ENCODE measurements at places on chromosomes 3 and 15.

GRCh38 chr3:50559702-50560101, 7.8 kb downstream of the C3orf18 start:
- DNase-seq, result no peak

DNA sequence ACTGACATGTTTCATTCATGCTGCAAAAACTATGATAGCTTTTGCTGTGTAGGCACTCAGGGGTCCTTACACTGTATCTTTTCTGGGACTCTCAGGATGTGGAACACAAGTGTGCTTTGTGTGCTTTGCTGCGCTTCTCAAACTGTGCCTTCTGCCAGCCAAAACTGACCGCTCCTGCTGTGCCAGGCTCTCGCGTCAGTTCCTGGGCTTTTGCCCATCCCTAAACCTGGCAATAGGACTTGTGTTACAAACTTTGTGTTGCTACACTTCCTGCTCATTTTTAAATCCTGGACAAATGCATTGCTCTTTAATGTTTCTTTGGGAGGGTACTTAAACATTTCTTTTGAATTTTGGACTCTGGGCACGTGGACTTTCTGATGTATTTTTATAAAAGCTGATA, 60.3 kb downstream of the DIPK2A start:
- no peak for DNase-seq

- DNase-seq, result no peak
Observed at GRCh38 chr3:193831495-193832455, 238.8 kb downstream of the OPA1 start.

DNA sequence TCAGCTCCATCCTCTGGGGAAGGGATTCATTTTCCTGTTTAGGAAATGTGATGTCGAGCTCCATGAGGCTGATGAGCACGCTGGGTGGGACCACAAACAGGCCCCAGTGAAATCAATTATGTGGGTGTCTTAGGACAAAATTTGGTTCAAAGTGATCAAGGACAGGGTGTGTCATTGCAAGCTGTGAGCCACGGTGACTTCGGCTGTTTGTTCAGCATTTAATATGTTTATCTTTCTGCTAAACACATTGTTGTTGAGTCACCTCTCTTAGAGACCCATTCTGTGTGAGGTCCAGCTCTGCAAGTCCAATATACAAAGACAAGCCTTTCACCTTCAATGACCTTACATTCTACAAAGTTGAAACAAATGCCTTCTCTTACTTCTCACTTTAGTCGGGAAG, 41.3 kb downstream of the SSR3 start:
- DNase-seq, result no peak

DNA sequence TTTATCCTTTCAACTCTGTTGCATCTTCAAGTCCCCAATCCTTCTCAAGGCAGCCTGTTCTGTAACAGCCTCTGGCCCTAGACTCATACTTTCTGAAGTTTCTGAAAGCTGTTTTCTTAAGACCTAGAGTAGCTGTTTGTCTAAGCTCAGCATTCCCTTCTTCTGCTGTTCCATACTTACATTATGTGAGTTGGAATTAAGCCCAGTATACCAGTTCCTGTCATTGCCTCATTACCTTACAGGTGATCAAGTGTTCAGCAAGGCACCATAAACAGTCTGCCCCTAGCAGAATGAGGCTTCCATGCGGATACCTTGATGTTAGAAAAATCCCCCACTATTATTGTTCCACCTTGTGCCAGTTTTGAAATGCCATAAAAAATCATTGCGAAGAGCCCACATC, 180.6 kb downstream of the PLCL2 start:
- DNase-seq, result no peak

DNA sequence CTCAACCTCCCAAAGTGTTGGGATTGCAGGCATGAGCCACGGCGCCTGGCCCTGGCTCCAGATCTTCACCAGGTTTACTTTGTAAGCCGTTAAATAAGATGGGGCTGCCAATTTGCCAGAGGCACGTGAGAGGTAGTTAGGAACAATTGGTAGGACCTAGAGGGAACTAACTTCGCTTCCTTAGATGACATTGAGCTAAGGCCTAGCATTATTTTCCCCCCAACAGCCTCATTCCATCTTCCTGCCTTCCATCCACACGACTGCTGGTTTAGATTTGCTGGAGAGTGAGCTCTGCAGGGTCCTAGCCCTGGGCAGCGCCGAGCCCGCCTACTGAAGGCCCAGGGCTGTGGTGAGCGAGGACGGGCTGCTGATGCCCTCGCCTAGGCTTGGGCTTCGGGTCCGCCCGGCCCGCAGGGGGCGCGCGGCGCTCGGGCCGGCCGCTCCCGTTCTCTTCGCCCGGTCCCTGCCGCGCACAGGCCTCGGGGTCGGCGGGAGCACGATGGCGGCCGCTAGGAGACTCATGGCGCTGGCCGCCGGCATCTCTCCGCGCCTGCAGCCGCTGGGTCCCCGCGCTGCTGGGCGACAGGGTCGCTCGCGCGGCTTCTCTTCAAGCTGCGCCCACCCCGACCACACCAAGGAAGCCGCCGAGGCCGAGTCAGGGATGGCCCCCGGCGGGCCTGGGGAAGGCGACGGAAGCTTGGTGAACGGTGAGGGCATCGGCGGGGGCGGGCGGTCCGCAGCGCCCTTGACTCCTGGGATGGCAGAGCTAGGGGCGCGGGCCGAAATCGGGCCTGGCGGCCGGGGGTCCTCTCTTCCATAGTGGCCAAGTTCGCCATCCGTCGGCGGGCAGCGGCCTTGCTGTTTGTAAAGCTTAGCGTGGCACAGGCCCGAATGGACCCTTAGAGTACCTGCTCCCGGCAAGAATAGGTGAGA, 21.9 kb downstream of the DHX30 start:
- peak; percentile 30 for DNase-seq

DNA sequence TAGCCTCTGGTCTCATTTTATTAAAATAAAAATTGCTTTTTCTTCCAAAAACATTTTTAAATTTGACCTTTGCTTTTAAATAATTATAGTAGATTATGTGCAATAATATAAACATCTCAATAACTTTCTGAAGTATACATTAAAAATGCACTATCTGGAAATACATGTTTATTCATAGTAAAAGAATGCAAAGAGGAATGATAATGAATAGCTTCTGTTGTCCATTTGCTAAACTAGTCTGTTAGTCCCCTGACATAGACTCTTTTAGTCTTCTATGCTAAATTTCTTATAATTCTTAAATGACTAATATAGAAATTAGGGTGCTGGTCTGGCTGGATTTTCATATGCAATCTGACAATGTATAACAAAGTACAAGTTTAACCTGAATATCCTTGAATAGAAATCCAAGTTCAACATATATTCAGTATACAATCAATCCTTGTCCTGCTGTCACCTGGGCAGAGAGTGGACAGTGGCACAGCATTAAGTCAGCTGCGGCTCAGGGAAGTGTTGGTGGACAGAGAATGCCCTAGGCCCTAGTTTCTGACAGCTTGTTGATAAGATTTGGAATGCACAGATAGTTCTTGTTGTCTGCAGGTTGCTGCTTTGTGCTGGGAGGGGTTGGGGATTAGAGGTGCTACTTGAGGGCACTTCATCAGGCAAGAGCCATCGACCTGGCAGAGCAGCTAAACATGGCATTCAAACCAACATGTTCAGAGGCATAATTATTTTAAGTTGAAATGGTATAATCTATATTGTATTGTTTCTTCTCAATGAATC, 161.7 kb downstream of the MBNL1 start:
- DNase-seq, result no peak

DNA sequence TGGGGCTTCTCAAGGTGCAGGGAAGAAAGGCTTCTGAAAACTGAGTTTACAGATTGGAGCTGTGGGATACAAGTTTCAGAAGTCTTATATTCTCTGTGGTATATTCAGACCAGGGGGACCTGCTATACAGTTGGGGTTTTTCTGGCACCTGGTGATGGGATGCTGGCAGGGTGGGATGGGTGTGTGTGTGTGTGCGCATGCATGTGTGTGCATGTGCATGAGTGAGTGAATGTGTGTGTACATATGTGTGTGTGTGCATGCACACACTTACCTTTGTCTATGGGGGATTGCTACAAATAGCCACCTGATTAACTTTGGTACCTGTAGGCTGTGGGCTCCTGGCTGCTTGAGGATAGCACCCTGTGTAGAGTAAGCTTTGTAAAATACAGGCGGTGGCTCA, 131.4 kb downstream of the PDCD6IP start:
- no peak for DNase-seq

DNA sequence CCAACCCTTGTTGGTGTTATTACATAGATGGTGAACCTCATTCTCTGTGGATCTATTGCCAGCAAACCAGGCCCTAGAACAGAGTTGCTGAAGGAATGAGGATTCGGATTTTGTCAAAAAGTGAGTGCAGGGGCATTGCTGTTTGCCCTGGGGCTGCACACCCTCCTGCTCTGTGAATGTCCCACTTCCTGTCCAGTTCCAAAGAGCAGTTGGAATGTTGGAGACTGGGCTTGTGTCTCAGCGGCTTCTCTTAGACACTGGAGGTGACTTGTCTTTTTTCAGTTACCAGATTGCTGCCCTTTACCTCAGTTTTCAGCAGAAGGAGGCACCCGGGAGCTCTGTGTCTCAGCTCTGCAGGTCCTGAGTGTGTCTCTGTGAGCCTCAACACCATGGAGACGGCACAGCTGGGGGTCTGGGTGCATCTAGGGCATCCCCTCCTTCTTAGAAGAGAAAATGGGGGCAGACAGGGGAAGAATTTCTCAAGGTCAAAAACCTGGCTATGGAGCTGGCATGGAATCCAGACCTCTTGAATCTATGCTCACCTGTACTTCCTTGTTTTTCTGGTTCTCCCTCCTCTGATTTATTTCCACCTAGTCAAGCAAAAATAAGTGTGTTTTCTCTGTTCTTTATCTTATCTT, 46.3 kb downstream of the LIMD1 start:
- no peak for DNase-seq

GRCh38 chr3:139538733-139539132, 809 bp downstream of the RBP1 start:
- no peak for DNase-seq

DNA sequence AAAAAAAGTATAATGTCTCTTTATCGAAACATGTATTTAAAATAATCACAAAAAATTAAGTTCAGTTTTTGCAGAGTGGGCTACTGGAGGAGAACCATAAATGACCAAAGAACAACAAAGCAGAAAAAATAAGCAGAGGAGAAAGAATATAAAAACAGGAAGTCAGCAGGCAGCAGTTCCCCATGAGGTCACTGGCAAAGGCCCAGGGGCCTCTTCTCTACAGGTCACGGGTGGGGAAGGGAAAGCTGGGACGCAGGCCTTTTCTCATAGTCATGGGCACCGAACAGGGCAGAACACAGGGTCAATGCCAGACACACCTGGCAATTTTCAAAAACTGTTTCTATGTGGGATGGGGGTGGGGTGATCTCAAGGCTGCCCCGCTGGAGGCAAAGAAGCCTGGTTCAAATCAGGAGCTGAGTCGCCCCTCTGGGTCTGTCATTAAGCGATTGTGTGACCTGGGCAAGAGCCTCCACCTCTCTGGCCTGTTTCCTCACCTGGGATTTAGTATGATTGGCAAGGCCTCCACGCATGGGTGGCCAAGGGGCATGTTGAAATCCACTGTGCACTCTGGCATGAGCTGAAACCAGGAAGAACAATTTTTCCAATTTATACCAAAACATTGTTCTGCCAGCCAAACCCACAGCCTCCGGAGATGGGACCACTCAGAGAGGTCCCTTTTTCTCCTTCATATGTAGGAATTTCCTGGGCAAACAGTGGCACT, 43.8 kb upstream of the UACA start:
- DNase-seq, result no peak

GRCh38 chr3:54122324-54123002, at the start of gene CACNA2D3:
Gene CACNA2D3 (plus strand): TSS chr3:54122552.
- DNase-seq, result no peak

DNA sequence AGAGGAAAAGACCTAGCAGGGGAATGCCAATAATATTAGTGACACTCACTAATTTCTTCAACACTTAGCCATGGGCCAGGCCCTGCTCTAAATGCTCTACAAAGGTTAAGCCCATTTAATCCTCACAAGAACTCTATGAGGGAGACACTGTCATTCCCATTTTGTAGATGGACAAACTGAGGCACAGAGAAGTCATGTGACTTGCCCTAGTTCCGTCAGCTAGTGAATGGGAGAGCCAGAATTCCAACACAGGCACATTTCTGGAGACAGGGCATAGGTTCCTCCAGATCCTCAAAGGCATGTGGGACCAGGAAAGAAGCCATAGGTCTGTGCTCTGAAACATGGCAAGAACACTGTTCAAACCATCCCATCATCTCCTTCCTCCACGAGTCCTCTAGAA, 31.5 kb downstream of the LOXL1 start:
- DNase-seq, result no peak

- DNase-seq, result no peak
Observed at GRCh38 chr3:43792904-43793303, 102.2 kb downstream of the ABHD5 start.

DNA sequence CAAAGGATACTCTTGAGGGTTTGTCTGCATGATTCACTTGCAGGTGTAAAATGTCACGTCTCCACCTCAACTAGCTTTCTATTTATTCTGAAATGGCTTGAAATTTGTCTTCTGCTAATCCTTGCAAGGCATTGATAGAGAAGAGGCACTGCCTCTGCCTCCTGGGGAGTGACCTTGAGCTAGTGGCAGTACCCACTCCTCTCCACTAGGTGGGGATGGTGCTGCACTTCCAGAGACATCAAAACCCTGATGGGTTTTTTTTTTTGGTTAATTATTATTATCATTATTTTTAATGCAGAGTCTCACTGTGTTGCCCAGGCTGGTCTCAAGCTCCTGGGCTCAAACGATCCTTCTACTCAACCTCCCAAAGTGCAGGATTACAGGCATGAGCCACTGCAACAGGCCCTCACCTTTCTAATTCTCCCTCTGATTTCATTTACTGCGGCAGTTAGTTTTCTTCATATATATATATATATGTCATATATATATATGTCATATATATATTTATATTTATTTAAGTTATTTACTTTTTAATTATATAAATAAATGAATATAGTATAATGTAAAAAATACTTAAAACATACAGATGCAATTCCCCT, 117.6 kb upstream of the EIF1B start:
- DNase-seq, result peak; percentile 39

DNA sequence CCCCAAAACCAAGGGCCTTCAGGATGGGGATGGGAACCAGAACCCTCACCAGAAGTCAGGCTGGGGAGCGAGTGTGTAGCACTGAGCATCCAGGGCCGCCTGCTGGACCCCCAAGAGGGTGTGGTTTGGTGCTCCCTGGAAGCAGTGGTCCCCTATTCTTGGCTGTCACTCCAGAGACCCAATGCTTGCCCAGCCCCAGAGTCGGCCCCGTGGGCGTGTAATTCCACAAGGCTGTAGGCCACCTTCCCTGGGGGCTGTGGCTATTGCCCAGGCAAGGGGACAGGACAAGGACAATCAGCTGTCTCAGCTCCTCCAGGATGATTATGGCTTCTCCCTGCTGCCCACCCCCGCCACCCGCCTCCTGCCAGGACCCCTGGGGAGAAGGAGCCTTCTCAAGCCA, 14.5 kb downstream of the IGDCC3 start:
- no peak for DNase-seq

DNA sequence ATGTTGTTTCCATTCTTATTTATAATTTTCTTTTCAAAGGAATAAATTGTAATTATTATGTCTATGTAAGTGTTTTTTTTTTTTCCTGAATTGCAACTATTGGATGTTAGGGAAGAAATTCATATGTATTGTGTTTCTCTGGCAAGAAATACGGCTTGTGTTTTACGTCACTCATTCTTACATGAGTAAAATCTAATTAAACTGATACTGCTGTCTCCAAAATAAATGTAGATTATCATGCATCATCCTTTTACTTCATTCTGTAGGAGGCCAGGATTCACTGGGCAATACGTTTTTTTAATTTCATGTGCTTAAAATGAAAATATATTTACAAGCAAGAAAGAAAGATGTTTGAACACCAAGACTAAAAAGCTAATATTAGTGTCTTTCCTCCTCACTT, 590.8 kb downstream of the OTOL1 start:
- DNase-seq, result no peak

GRCh38 chr15:40338041-40338657, 2.6 kb downstream of the CCDC9B start:
- DNase-seq, result peak; percentile 46
